ENCODE measurements at places on chromosomes 1 and 21.

- no peak for DNase-seq
These were observed 60.7 kb upstream of the FMN2 start for GRCh38 chr1:240031009-240031408.

DNA sequence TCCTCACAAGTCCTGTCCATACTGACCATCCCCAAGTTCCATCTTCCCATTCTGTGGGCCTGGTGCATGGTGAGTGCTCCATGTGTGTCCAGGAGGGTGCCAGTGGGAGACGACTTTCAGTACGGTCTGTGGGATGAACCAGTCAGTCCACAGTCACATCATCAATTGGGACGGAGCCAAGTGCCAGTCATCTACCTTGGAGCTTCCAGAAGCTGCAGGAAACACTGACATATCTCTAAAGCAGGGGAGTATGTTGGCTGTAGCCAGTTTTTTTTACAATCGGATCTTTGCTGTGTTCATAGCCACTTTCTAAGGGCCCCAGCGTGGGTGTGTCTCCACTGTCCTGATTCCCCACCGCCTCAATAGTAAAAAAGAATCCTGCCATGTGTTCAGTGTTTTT, 13.6 kb upstream of the TRIM17 start:
- no peak for DNase-seq

- DNase-seq, result no peak
These were observed 186.0 kb upstream of the AJAP1 start for GRCh38 chr1:4468386-4468785.

- DNase-seq, result no peak
These were observed 51.9 kb downstream of the ABL2 start for GRCh38 chr1:179177615-179178014.

DNA sequence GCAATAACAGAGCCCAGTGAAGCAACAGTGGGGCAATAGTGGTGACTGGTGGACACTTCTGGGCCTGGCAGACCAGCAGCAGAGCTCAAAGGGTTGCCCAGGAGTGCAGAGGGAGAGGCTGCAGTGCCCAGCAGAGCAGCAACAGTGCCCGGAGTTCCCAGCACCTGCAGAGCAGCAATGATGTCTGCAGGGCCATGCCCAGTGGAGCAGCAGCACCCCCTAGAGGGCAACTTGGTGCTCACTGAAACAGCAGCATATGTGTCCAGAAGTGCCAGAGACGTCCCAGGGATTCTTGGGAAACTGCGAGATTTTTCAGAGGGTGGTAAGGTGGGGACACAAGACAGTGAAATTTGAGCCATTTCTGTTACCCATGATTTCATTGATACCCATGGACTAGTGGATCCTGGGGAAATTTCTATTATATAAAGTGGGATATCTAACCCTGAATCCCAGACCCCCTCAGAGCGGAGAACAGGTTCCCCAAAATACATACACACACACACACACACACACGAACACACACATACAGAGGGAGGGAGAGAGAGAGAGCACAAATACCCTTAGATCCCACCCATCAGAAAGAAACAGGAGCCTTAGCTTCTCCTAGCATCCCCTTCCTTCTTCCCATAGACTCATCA, 156.9 kb upstream of the GJB5 start:
- DNase-seq, result peak; percentile 27

- no peak for DNase-seq
These were observed 107.3 kb downstream of the UCHL5 start for GRCh38 chr1:192951691-192952460.

DNA sequence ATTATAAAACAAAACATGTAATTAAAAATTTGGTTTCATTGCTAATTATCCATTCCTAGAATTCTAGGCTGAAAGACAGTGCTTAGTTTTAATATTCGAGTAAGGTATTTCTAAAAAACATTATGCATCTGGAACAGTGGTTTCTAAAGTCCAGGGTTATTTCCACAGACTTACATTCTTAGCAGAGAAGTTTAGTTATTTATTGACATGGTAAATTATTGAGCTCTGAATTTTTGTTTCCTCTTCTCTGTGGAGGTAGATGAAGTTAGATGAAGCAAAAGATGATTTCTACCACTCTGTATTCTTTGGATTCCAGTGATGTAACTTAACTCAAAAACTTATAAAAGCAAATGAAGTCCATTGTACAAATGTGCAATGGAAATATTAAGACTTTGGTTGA, 709.4 kb downstream of the MRPL39 start:
- DNase-seq, result no peak

DNA sequence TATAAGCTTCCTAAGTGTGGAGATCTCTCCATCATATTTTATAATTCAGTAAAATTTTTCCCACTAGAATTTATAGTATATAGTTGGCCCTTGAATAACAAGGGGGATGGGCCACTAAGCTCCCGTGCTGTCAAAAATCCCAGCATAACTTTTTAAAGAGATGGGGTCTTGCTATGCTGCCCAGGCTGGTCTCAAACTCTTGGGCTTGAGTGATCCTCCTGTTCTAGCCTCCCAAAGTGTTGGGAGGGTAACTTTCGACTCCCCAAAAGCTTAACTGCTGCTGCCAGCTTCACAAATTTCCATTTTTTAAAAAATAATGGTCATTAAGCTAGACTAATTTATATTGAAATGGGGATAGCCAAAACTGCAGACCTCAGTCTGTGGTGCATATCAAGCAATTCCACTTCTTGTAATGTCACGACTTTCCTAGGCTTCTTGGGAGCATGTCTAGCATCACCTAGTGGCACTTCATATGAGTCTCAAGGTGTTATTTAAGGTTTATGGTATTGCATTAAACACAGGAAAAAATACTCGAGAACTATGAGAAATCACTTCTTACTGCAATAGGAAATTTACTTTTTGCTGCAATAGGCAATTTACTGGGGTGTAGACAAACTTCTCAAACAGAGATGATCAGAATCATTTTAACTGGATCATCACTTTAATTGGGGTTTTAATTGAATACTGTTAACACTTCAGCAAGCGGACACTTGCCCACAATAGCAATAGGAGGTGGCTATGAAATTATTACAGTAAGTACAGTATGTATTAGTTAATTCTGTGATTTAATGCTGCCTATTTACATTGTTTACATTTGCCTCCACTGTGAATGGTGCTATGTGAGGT, 19.3 kb upstream of the ACTA1 start:
- no peak for DNase-seq

GRCh38 chr1:246517391-246517790, 10.3 kb upstream of the SMYD3 start:
- DNase-seq, result no peak

Measured in CD4-positive, alpha-beta T cell treated with Interleukin-17A for 4 hours (primary cell).